Stimulated activated CD8-positive, alpha-beta memory T cell treated with anti-CD3 and anti-CD28 coated beads, Interleukin-2, amount 100 ng/mL, for 48 hours (primary cell): ENCODE measurements at places on chromosomes 1 and 21.

- DNase-seq, result no peak
These were observed 22.7 kb downstream of the ABL2 start for GRCh38 chr1:179206812-179207211.

DNA sequence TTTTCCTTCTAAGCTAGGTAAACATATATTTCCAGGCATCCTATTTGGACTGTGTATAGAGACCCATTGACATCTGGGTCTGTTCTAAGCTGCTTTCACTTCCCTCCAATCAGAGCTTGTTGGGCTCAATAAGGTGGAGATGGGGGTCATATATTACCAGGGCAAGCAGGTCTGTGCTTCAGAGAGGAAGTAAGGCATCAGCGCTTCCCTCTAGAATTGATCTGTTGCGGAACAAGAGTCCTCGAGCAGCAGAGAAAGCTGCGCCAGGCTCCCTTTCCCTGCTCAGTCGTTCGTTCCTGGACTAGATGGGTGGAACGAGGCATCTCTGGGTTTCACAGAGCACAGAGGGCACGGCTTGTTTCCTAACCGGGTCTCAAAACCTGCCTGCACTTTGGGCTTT is 63.5 kb downstream of the DISC1 start:
- no peak for DNase-seq

- no peak for DNase-seq
These were observed 16.9 kb upstream of the COL18A1 start for GRCh38 chr21:45388011-45388521.

- no peak for DNase-seq
These were observed 30.3 kb downstream of the TEX35 start for GRCh38 chr1:178543290-178543607.

- DNase-seq, result no peak
These were observed 120.5 kb upstream of the NGF start for GRCh38 chr1:115458426-115459114.

DNA sequence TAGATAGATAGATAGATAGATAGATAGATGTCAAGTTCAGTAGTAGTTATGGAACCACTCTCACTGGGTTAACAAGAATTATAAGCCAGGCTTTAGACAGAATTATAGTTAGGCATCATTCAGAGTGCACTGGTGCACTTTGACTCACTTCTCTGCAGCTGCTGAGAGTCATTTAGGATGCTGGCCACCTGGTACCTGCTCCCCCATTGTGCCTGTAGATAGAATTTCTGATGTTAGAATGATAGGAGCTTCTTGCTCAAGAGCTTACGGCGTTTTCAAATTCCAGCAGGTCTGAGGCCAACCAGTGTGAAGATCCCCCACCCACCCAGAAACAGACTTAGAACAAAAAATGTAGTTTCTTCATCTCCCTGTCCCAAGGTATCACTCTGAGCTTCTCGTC is 107.8 kb upstream of the HMCN1 start:
- DNase-seq, result no peak

DNA sequence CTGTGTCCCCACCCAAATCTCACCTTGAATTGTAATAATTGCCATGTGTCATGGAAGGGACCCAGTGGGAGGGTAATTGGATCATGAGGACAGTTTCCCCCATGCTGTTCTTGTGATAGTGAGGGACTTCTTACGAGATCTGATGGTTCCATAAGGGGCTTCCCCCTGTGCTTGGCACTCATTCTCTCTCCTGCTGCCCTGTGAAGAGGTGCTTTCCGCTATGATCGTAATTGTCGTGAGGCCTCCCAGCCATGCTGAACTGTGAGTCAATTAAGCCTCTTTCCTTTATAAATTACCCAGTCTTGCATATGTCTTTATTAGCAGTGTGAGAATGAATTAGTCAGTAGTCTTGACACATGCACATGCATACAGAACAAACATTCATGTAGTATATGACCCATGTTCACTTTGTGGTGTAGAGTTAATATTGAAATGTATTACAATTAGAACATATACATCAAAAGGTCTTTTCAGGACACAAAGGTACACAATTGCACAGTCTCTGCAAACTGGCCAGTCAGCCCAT is 16.9 kb upstream of the IFI16 start:
- no peak for DNase-seq

DNA sequence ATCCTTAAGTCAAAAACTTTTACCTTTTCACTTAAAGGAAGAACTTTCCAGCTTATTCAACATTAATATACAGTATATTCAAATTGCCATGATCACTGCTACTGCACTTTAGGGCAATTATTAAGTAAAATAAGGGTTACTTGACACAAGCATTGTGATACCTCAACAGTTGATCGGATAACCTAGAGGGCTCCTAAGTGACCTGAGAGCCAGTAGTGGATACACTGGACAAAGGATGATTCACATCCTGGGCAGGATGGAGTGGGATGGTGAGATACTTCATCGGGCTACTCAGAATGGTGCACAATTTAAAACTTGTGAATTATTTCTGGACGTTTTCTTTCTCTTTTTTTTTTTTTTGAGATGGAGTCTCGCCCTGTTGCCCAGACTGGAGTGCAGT is 54.5 kb upstream of the PPM1J start:
- no peak for DNase-seq
